A375 (cell line): ENCODE measurements at places on chromosomes 5 and 9. TPM values are rescaled to one million over a fixed set of nuclear protein-coding genes. Genes with fewer than 3 reads are reported as not detected.

The CNTLN gene
- total RNA-seq: 15.7 and 19.6 TPM in 2 replicates

The SLC34A3 gene
- total RNA-seq: not detected in 2 replicates

The SRD5A1 gene
- 11.3 and 29.4 TPM in 2 replicates for total RNA-seq

The MZB1 gene
- total RNA-seq: 1.4 TPM in 1 of 2 replicates, not detected in the other

The PCDHB14 gene
- 1.8 and 2.9 TPM in 2 replicates for total RNA-seq

The TPD52L3 gene
- not detected in 2 replicates for total RNA-seq

The PRR16 gene
- total RNA-seq: 2.3 and 2.6 TPM in 2 replicates
